ENCODE measurements at places on chromosomes 7 and 10.

DNA sequence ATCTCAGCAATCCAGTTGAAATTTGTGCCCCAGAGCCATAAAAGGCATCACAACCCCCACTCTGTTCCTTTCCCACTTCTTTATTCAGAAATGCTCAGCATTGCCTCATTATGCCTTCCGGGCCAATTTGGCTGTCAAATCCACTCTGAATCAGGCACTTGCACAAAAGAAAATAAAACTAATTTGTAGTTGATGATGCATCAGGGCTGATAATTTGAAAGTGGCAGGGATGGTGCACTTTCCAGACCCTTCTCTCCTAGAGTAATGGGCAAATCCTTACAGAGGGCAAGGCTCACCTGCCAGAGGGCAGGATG, 147.9 kb upstream of the PDE1C start:
- no peaks in the 10 kb centered on the region for H3K4me1 ChIP-seq
- DNase-seq = no peak
- H3K27ac ChIP-seq = no peak overlapping the region

- no peaks in the 10 kb centered on the region for H3K27me3 ChIP-seq
- H3K36me3 ChIP-seq = no peaks in the 10 kb centered on the region
- H3K4me1 ChIP-seq = no peaks in the 10 kb centered on the region
- DNase-seq = no peak
Measured at GRCh38 chr10:131015271-131015670, 296.2 kb downstream of the TCERG1L start.

- H3K27ac ChIP-seq = no peak overlapping the region
- DNase-seq = no peak
Measured at GRCh38 chr10:63313066-63313717, 152.6 kb downstream of the JMJD1C start.

GRCh38 chr7:74153736-74154135, 20.4 kb upstream of the EIF4H start:
- no peak overlapping the region for H3K27ac ChIP-seq
- no peaks in the 10 kb centered on the region for H3K27me3 ChIP-seq
- H3K4me1 ChIP-seq = no peaks in the 10 kb centered on the region
- DNase-seq = no peak

- no peaks in the 10 kb centered on the region for H3K36me3 ChIP-seq
- no peaks in the 10 kb centered on the region for H3K4me1 ChIP-seq
- no peaks in the 10 kb centered on the region for H3K27me3 ChIP-seq
- H3K4me3 ChIP-seq = no peak overlapping the region
Measured at GRCh38 chr10:127415901-127416581, 133.1 kb upstream of the NPS start.

DNA sequence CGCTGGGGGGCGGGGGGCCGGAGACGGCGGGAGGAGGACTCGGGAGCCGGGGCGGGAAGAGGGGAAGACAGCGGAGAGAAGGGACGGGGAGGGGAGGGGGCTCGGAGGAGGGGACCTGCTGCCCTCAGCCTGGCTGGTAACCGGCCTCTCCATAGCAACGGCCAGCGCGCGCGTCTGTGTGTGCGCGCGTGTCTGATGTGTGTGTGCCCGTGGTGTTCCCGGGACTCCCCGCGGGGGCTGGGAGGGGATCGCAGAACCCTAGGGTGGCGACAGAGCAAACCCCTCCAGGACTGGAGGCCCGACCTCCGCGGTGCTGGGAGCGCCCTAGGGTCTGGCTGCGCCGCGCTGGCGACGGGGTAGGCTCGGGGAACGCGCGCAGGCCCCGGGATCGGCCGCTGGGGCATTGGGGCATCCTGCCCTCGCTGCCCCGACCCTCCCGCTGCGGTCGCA, 356.3 kb downstream of the DNAJB6 start:
- no peaks in the 10 kb centered on the region for H3K27me3 ChIP-seq
- DNase-seq = no peak
- H3K4me1 ChIP-seq = no peaks in the 10 kb centered on the region
- no peaks in the 10 kb centered on the region for H3K36me3 ChIP-seq

DNA sequence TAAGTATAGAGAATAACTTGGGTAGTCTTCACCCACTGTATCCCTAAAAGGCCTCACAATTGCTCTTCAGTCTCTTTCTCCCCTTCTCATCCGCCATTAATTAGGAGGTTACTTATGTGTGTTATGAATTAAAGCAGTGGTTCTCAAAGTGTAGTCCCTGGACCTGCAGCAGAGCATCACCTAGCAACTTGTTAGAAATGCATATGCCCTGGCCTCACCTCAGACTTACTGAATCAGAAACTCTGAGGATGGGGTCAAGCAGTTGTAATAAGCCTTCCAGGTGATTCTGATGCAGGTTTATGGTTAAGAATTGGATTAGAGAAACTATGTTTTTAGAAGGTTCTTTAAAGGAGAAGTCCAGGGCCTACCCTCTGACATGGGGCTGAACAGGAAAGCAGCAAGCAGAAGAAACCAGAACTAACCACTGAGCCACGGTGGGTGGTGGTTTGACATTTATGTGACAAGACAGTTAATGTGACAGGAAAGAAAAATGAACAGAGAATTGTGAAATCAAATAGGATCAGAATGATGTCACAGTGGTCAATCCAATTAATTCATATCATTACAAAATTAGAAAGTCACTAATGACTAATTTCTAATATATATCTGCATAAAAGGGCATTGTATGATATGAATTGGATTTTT, 37.6 kb downstream of the ENTPD1 start:
- DNase-seq = peak; percentile 86
- H3K27me3 ChIP-seq = no peaks in the 10 kb centered on the region
- peaks cover 6% of the 10 kb centered on the region for H3K36me3 ChIP-seq

DNA sequence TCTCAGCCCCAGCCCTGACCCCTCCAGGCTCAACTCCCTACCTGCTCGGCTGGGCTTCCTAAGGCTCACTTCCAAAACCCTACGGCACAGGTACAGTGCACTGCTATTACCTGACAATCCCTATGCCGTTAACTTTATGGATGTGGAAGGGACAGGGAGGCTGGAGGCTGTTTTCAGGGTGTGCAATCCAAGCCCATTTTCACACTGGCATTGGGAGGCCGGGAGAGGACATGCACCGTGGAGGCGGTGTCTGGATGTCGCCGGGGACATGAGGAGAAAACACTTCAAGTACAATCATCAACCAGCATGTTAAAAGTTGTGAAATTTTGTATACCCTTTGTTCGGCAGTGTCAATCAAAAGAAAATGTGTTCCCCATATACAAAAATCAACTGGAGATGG, 80.1 kb downstream of the MAD1L1 start:
- no peak for DNase-seq
- no peak overlapping the region for H3K27ac ChIP-seq
- H3K27me3 ChIP-seq = no peaks in the 10 kb centered on the region
- H3K4me3 ChIP-seq = no peak overlapping the region

DNA sequence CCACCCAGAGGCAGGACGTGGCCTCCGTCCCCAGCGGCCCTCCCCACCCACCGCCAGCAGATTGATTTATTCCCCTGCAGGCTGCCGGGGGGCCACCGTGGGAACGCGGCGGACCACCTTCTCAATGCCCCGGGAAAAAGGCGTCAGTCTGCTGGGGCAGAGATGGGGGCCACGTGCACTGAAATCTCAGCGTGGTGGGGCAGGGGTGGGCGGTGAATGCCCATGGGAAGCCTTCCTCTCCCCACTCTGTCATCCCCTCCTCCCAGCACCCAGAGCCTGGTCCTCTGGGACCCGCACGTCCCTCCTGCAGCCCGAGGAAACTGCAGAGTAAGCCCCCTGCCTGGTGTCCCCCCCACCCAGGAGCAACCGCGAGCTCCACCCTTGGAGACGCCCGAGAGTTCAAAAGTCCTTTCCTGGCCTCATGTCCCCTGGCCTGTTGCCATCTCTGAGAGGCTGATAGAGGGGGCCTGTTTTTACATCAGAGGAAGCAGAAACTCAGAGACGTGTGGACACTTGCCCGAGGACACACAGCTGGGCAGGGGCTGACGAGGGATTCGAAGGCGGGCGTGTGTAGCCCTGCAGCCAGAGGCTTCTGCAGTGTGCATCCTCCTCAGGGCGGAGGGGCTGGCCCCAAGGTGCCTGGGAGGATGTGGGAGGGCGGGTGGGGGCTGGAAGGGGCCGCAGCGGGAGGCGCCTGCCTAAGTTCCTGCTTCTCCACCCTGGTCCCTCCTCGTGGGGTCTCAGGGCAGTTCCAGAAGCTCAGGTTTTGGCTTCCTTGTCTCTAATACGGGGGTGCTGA, 21.8 kb downstream of the UNCX start:
- no peak for DNase-seq
- H3K27ac ChIP-seq = no peak overlapping the region
- no peaks in the 10 kb centered on the region for H3K4me1 ChIP-seq
- H3K27me3 ChIP-seq = no peaks in the 10 kb centered on the region
- H3K36me3 ChIP-seq = no peaks in the 10 kb centered on the region
- H3K4me3 ChIP-seq = no peak overlapping the region

GRCh38 chr7:15972862-15973275, 286.4 kb upstream of the MEOX2 start:
- no peak overlapping the region for H3K27ac ChIP-seq
- DNase-seq = no peak
- no peaks in the 10 kb centered on the region for H3K4me1 ChIP-seq
- H3K27me3 ChIP-seq = no peaks in the 10 kb centered on the region
- H3K4me3 ChIP-seq = no peak overlapping the region

GRCh38 chr10:98424295-98425254, 9.6 kb upstream of the PYROXD2 start:
- no peak for DNase-seq
- peaks cover 16% of the 10 kb centered on the region for H3K36me3 ChIP-seq
- H3K27ac ChIP-seq = no peak overlapping the region
- H3K4me3 ChIP-seq = no peak overlapping the region
- no peaks in the 10 kb centered on the region for H3K27me3 ChIP-seq

DNA sequence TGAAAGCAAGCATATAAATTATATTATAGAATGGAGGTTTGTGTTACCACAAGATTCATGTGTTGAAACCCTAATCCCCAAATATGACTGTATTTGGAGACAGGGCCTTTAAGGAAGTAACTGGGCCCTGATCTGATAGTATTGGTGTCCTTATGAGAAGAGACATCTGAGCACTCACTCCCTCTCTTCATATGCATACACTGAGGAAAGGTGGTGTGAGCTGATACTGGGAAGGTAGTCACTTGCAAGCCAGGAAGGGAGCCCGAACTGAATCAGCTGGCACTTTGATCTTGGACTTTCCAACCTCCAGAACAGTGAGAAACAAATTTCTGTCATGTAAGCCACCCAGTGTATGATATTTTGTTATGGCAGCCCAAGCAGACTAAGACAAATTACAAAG, 66.9 kb upstream of the RHOBTB1 start:
- no peaks in the 10 kb centered on the region for H3K4me1 ChIP-seq
- DNase-seq = no peak
- no peak overlapping the region for H3K4me3 ChIP-seq
- no peaks in the 10 kb centered on the region for H3K36me3 ChIP-seq
- H3K27ac ChIP-seq = no peak overlapping the region
- no peaks in the 10 kb centered on the region for H3K27me3 ChIP-seq

- no peak overlapping the region for H3K27ac ChIP-seq
- no peaks in the 10 kb centered on the region for H3K36me3 ChIP-seq
- no peak overlapping the region for H3K4me3 ChIP-seq
- H3K27me3 ChIP-seq = no peaks in the 10 kb centered on the region
- DNase-seq = no peak
Measured at GRCh38 chr7:104045183-104045582, 55.7 kb upstream of the RELN start.

- H3K27me3 ChIP-seq = no peaks in the 10 kb centered on the region
- no peak overlapping the region for H3K4me3 ChIP-seq
- no peaks in the 10 kb centered on the region for H3K36me3 ChIP-seq
- no peak overlapping the region for H3K27ac ChIP-seq
- DNase-seq = peak; percentile 9
- H3K4me1 ChIP-seq = no peaks in the 10 kb centered on the region
Measured at GRCh38 chr10:108789919-108790318, 1133.4 kb downstream of the XPNPEP1 start.

DNA sequence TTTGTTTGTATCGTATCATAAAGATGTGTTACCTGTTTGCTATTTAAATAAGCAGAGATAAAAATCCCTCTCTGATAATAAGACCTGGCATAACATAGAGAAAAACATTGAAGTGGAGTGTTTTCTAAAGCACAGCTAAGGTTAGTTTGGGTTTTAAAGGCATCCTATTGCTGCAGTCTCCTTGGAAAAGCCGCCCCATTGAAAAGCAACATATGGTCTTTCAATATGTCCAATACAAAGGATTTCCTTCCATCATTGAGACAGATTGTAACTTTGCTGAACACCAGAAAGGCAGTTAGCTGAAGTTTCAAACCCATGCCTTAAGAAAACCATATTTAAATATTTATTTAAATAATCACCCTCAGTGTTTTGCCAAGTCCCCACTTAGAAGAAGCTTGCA, 898.5 kb upstream of the KCND2 start:
- no peak overlapping the region for H3K27ac ChIP-seq
- no peak overlapping the region for H3K4me3 ChIP-seq
- H3K4me1 ChIP-seq = no peaks in the 10 kb centered on the region
- no peak for DNase-seq
- no peaks in the 10 kb centered on the region for H3K27me3 ChIP-seq

- H3K27ac ChIP-seq = no peak overlapping the region
- H3K4me1 ChIP-seq = no peaks in the 10 kb centered on the region
- DNase-seq = no peak
- H3K27me3 ChIP-seq = no peaks in the 10 kb centered on the region
- no peak overlapping the region for H3K4me3 ChIP-seq
Measured at GRCh38 chr10:17179002-17179401, 22.5 kb downstream of the TRDMT1 start.

GRCh38 chr10:113735913-113736312, 15.6 kb upstream of the PLEKHS1 start:
- no peaks in the 10 kb centered on the region for H3K4me1 ChIP-seq
- H3K27ac ChIP-seq = no peak overlapping the region
- no peak overlapping the region for H3K4me3 ChIP-seq
- no peaks in the 10 kb centered on the region for H3K27me3 ChIP-seq

DNA sequence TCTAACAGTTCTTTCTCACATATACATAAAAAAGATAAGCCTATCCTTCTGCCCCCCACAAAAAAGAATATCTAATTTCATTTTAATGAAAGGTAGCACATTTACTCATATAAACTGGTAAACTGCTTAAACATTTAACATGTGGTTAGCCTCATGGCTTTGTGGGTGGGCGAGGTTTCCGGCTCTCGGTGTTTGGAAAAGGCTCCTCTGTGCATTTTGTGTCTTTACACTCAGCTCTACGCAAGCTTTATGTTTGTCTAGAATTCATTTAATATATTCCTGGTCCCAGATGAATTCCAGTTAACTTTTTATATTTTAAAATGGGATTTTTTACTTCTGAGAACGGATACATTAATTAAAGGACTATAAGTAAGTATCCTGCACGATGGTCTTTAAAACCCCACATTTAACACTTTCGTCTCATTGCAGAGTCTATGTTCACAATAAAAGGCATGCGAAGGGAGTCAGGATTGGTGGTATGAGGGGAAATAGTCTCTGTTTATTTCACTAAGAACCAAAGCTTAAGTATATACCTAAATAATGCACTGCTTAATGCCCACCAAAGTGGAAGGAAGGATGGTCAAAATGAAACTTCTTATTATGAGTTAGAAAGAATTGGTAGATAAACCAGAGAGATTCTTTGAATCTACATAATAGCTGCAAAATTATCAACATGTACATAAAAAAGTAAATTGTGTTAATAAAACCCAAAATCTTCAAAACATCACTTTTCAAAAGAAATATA, 197.2 kb downstream of the CRPPA start:
- DNase-seq = no peak
- H3K27me3 ChIP-seq = no peaks in the 10 kb centered on the region
- H3K36me3 ChIP-seq = no peaks in the 10 kb centered on the region
- no peak overlapping the region for H3K27ac ChIP-seq

GRCh38 chr10:29067628-29068027, 221.2 kb upstream of the LYZL1 start:
- DNase-seq = no peak
- H3K27ac ChIP-seq = no peak overlapping the region
- no peaks in the 10 kb centered on the region for H3K36me3 ChIP-seq
- H3K4me1 ChIP-seq = no peaks in the 10 kb centered on the region
- H3K27me3 ChIP-seq = no peaks in the 10 kb centered on the region
